ENCODE measurements at places on chromosomes 1 and 21.

GRCh38 chr1:203505526-203506204 is 11.7 kb downstream of the OPTC start:
- H3K4me3 ChIP-seq = no peak overlapping the region
- no peak overlapping the region for H3K27ac ChIP-seq
- peaks cover 9% of the 10 kb centered on the region for H3K4me1 ChIP-seq
- H3K27me3 ChIP-seq = no peaks in the 10 kb centered on the region
- no peak for DNase-seq

DNA sequence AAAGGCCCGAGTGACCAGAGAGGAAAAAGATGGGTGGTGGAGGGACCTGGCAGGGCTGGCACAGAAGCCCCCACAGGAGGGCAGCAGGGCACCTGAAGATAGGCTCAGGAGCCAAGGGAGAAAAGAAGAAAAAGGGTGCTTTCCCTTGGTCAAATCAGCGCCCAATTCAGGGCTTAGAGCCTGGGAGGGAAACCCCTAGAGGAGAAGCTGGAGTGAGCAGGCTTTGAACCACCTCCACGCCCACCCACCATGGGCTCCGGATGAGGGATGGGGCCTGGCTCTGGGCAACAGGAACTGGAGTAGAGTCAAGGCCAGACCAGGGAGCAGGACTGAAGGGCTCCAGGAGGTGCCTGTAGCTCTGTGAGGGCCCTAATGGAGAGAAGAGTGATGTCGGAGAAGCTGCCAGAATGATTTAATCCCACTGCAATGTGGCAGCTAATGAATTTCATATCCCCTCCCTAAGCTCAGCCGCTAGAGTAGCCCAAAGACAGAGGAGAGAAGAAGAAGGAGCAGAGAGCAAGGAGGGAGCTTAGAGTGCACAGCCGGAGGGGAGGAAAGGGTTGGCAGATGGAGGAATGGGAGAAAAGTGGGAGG is 12.0 kb upstream of the PRELP start:
- H3K27ac ChIP-seq = no peak overlapping the region
- no peaks in the 10 kb centered on the region for H3K4me1 ChIP-seq
- no peak overlapping the region for H3K4me3 ChIP-seq
- no peak for DNase-seq
- no peaks in the 10 kb centered on the region for H3K36me3 ChIP-seq
- no peaks in the 10 kb centered on the region for H3K27me3 ChIP-seq

DNA sequence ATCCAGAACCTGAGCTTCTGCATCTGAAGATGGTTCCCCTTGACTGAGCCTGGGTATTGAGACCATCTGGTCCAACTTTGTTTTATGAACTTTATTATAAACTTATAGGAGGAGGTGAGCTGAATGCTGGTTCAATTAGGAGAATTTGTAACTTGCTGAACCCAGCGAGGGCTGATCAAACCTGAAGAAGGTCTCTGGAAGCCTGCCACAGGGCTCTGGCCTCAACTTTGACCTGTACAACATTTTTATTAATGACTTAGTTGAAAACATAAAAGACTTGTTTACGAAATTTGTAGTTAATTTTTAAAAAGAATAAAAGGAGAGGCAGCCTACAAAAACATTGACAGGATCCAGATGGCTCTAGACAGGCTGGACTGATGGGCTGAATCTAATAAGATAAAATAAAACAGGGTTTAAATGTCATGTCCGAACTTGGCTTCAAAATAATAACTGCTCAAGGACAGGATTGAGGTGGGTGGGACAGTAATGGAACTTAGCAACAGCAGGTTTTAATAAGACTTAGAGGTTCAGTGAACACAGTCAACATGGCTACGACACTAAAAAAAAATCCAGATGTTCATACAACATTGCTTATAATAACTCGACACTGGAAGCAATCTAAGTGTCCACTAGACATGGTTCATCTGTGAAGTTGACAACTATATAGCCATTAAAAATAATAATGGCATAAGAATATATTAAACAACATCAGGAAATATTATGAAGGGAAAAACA is 53.4 kb upstream of the GJB5 start:
- H3K27ac ChIP-seq = no peak overlapping the region
- no peaks in the 10 kb centered on the region for H3K27me3 ChIP-seq
- H3K36me3 ChIP-seq = no peaks in the 10 kb centered on the region
- H3K4me1 ChIP-seq = no peaks in the 10 kb centered on the region
- no peak overlapping the region for H3K4me3 ChIP-seq

- DNase-seq = no peak
- no peaks in the 10 kb centered on the region for H3K27me3 ChIP-seq
- H3K4me1 ChIP-seq = no peaks in the 10 kb centered on the region
- no peak overlapping the region for H3K4me3 ChIP-seq
- H3K27ac ChIP-seq = no peak overlapping the region
Measured at GRCh38 chr1:97245026-97245425, 523.4 kb downstream of the PTBP2 start.

- DNase-seq = no peak
- H3K27ac ChIP-seq = no peak overlapping the region
- H3K36me3 ChIP-seq = no peaks in the 10 kb centered on the region
- no peaks in the 10 kb centered on the region for H3K4me1 ChIP-seq
- no peaks in the 10 kb centered on the region for H3K27me3 ChIP-seq
Measured at GRCh38 chr1:240956020-240956419, 344.1 kb upstream of the GREM2 start.

DNA sequence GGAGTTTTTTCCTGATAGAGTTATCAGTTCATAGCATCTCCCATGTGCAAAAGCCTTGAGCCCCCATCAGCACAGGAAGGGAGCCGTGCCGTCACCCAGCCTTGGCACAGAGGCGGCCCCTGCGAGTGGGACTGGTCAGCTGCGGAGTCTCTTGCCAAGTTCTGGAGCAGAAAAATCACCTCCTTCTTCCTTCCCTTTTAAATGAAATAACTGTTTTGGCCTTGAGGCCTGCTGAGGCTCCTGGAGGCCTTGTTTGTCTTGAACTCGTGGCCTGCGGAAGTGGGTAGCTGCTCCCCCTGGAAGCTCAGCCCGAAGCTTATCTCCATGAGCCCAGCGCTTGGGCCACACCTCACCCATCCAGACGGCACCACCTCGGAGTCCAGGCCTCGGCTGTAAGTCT is 145.7 kb upstream of the TMEM51 start:
- H3K27me3 ChIP-seq = no peaks in the 10 kb centered on the region
- H3K27ac ChIP-seq = no peak overlapping the region
- no peaks in the 10 kb centered on the region for H3K4me1 ChIP-seq
- no peak for DNase-seq
- H3K36me3 ChIP-seq = no peaks in the 10 kb centered on the region

Data from Caco-2 (cell line).